Renal cortical epithelial cell (primary cell): ENCODE measurements at places on chromosomes 1 and 21. TPM values are rescaled to one million over a fixed set of nuclear protein-coding genes. Genes with fewer than 3 reads are reported as not detected.
A peak's percentile ranks its signal among the peaks of the same experiment; 100 is the strongest.

- no peak for DNase-seq
Measured at GRCh38 chr1:242057745-242058115, 58.8 kb upstream of the MAP1LC3C start.

- DNase-seq = no peak
Measured at GRCh38 chr1:76669624-76670315, 197.5 kb upstream of the ST6GALNAC5 start.

Gene DSCAM
- total RNA-seq = not detected in 2 replicates

DNA sequence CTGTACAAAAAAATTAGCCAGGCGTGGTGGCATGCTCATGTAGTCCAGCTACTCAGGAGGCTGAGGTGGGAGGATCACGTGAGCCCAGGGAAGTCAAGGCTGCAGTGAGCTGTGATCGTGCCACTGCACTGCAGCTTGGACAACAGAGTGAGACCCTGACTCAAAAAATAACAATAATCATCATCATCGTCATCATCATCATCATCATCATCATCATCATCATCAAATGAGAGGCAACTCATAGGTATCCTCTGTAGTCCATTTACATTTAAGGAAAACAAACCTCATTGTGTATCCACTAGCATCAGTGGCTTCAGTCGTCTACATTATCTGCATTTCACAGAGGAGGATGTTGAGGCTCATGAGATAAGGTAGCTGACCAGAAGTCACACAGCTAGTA is 68.8 kb upstream of the SELENON start:
- no peak for DNase-seq

- DNase-seq = no peak
Measured at GRCh38 chr1:246667773-246668172, 56.4 kb upstream of the SCCPDH start.

Gene NUDT4B
- 7.6 and 11.6 TPM in 2 replicates for total RNA-seq

Gene FMO5
- 4.7 and 7.3 TPM in 2 replicates for total RNA-seq

DNA sequence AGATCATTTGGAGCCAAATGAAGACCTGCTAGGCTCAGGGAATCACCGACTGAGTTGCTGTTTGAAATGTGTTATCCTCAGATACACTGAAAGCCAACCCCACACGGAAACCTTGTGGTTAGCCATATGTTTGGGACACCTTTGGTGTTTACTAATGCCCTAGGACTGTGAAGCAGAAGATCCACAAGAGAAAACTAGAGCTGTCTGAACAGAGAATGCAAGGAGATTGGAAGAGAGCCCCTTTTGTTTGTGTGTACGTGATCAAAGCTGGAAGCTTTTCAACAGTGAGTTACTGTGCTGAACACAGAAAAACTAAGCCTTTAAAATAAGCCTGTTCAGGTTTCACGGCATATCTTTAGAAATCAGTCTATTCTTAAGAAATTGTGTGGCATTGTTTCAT is 908.2 kb upstream of the ADGRL2 start:
- DNase-seq = no peak

- no peak for DNase-seq
Measured at GRCh38 chr1:184021728-184022127, 15.8 kb downstream of the COLGALT2 start.

DNA sequence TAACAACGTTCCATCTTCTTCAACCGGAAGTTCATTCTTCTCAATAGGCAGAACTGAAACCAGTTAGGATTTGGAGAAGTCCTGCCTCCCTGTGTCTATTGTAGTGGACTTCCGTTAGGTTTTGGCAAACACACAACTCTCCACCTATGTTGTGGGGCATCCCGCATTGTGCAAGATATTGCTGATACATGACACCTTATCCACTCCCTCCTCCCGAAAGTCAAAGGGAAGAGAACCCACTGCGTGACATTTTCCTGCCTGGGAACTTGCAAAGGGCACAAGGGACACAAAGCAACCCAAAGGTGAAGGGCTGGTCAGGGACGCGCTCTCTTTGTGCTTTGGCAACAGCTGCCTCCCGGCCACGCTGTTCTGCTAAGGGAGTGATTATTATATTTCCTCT is 164.8 kb downstream of the TPR start:
- no peak for DNase-seq

Gene PCP4
- not detected in 2 replicates for total RNA-seq

GRCh38 chr1:207259391-207259790 is 62.1 kb upstream of the CD55 start:
- peak; percentile 62 for DNase-seq

DNA sequence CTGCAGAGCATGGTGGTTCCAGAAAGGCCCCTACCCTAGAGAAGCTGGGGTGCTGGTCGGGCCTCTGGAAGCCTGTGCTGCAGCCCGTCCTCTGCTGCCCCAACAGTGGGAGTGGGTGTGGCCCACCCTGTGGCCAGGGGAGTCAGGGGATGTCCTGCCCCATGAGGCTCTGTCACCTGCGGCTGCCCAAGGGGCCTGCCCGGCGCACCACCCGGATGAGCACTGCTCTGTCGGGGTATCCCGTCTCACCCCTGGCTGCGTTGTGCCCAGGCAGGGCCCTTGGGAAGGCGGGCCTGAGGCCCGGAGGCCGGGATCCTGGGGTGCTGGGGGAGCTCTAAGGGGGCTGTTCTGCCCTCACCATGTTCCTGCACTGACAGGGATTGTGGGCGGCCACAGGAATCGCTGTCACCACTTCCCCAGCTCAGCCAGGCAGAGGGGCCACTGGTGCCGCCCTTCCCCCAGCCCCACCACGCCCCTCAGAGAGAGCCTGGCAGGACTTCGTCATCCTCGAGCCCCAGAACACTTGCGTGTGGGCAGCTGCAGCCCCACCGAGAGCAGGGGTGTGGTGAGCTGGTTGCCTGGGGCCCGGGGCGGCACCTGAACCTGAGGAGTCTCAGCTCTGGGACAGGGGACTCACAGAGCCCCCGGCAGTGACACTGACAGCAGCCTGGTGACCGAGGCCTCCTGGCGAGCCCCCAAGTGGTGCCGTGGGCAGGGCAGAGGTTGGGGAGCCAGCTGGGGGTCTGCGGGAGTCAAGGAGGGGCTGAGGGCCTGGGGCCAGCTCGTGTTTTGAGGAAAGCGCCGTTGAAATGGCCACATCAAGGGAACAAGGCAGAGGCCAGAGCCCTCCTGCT is 20.2 kb downstream of the PANK4 start:
- no peak for DNase-seq

Gene KRTAP13-3
- total RNA-seq = not detected in 2 replicates

- DNase-seq = no peak
Measured at GRCh38 chr1:188170411-188170810, 1341.7 kb downstream of the PLA2G4A start.

DNA sequence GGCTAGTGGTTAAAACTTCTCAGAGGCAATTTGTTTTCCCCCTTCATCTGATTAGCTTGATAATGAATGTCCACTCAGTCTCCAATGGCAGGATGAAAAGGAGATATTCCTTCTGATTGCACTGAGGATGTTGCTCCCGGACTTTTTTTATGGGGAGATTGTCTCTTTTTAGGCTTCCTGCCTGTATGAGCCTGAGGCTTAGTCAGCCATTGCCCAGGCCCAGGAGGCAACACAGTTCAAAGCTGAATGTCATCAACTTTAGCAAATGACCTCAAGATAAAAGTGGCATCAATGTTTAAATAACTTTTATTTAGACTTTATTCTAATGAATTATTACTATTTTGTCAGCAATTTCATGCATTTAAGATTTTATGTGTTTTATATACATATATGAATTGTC is 162.9 kb upstream of the PTBP2 start:
- DNase-seq = no peak

- peak; percentile 73 for DNase-seq
Measured at GRCh38 chr1:49111931-49112330, 335.2 kb upstream of the BEND5 start.

Gene BRINP2
- not detected in 2 replicates for total RNA-seq

GRCh38 chr1:230965535-230965934 is 13.1 kb downstream of the TTC13 start:
- no peak for DNase-seq

Gene GJB3
- total RNA-seq = 8.5 and 33.2 TPM in 2 replicates

DNA sequence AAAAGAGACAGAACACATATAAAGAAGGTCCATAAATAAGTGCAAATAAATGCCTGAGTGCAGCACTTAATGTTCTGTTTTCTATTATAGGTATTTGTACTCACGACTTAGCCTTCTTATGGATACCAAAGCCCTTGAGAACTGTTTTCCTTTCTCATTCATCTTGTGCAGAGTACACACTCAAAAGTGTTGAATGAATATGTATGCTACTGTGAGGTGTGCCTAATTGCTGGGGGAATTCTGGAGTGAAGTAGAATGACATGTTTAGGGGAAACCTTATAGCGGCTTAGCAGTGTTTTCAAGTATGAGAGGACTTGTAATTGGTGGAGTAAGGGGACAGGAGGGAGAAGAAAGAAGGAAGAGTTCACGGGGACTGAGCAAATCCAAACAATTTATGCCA is 157.6 kb downstream of the CACNA1E start:
- DNase-seq = no peak

DNA sequence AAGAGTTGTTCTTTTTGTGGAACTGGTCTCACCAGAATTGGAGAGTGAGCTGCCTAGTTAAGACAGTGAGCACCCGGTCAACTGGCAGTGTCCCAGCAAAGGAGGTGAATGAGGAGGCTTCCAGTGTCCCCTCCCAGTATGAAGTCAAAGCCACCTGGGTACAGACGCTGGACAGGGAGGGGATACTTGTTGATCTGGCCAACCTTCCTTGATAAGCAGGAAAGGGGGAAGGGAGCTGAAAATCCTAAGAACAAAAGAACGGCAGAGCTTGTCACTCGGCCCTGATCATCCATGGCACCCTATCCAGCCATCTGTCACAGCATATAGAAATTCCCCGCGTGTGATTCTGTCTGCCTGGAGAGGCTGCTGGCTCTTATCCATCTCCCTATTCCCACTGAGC is 91.5 kb downstream of the SSBP3 start:
- DNase-seq = no peak

- DNase-seq = no peak
Measured at GRCh38 chr1:170665629-170666028, 1.7 kb downstream of the PRRX1 start.

Gene SLC6A9
- total RNA-seq = 2.8 and 5.0 TPM in 2 replicates

Gene TRPM2
- total RNA-seq = 0.52 and 1.4 TPM in 2 replicates

- DNase-seq = no peak
Measured at GRCh38 chr1:24069817-24070216, 42.1 kb downstream of the MYOM3 start.

DNA sequence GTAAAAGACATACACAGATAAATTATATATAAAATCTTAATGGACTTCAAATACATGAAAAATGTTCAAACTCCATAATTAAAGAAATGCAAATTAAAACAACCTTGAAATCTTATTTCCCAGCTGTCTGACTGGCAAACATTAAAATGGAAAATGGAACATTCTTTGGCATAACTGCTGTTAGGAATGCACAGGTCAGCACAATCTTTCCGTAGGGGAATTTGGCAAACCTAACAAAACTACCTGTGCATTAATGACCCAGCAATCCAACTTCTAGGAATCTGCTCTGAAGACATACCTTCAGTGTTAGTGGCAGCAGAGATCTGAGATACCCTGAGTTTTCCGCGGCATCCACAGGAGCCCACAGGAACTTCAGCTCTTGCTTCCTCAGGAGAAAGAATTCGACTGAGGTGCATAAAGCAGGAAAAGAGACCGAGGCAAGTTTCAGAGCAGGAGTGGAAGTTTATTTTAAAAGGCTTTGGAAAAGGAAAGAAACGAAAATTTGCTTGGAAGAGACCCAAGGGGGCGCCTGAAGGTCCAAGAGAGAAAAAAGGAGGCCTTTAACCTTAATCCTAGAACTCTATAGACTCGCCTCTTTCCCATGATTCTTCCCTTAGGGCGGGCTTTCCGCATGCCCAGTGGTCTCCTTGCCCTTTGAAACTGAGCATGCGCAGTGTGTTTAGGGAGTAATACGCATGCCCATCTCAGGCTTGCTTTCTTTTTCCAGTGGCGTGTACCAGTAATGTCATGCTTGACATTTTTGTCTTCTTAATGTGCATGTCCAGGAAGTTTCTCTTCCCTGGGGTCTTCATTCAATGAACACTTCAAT is 24.8 kb downstream of the LYPD8 start:
- peak; percentile 75 for DNase-seq

- DNase-seq = no peak
Measured at GRCh38 chr1:17635811-17636210, 96.3 kb downstream of the ARHGEF10L start.

- no peak for DNase-seq
Measured at GRCh38 chr1:168518201-168518689, 25.6 kb downstream of the XCL2 start.

DNA sequence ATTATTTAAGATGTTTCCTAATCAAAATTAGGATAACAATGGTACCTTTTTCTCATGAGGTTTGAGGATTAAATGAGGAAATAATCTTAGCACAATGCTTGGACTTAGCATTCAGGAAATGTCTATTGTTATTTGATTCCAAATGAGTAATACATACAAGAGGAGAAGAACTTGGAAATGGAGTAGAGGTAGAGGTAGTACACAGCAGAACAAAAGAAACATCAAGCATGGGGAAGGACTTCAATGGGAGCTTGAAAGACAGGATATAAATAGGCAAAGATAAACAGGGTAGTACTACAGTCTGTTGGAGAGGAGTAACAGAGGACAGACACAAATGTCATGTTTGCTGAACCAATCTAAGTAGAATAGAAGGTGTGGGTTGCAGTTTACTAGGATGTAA is 59.5 kb upstream of the RGS2 start:
- DNase-seq = peak; percentile 28

DNA sequence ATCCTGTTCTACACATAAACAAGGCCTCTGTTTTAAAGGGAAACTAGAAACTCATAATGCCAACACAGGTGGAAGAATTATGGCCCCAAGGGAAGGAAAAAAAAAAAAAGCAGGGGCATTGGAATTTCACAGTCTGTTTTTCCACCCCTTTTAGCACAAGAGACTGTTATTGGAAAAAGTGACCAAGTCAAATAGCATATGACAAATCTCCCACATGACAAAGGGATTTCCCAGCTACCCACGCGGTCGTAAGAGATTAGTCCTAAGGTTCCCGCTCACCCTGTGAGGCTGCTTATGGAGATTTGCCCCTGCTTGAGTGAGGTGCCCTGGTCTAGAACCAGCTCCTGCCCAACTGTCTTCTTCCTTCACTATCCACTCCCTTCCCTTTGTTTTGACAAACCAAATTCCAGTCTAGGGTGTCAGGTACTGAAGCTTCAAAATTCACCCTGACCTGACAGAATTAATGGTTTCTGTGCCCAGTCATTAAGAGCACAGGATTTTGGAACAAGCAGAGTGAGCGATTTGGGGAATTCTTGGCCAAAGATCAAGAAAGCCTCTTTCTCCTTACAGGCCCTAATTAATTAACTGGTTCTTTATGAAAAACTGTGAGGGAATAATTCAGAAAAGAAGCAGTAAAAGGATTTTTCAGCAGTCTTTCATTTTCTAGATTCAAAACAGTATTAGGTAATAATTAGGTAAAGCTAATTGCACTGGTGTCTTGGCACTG is 107.3 kb downstream of the NMNAT2 start:
- DNase-seq = peak; percentile 91

- DNase-seq = no peak
Measured at GRCh38 chr1:20404466-20404865, 81.5 kb downstream of the CAMK2N1 start.

- DNase-seq = peak; percentile 70
Measured at GRCh38 chr1:21634806-21635535, 34.2 kb downstream of the RAP1GAP start.
